ENCODE measurements at places on chromosomes 5 and 9. TPM values are rescaled to one million over a fixed set of nuclear protein-coding genes. Genes with fewer than 3 reads are reported as not detected.

- DNase-seq, result no peak
These were observed 537 bp downstream of the C8G start for GRCh38 chr9:136945333-136946227.

GRCh38 chr5:1815071-1815786 lies 14.0 kb downstream of the NDUFS6 start:
- no peak for DNase-seq

GRCh38 chr9:88435336-88435735 lies 47.1 kb downstream of the SPIN1 start:
- DNase-seq, result no peak

GRCh38 chr5:122385808-122386207 lies 73.8 kb downstream of the SNCAIP start:
- DNase-seq, result no peak

DNA sequence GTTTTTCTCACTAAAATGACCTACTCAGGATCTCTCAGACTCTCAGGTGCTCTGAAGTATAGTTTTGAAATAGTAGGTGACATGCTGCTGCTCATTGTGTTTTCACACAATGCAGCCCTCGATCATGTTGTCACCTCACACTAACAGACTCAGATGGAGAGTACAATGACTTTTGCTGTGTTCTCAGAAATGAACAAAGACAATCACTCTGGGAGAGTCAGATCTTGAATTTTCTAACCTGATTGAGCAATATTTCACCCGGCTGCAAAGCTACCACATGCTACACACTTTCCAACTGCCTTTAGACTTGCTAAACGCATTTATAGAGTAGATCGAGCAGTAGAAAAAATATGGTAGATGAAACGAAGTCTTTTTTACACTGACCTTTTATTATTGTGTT lies 113.4 kb downstream of the ST8SIA4 start:
- no peak for DNase-seq

DNA sequence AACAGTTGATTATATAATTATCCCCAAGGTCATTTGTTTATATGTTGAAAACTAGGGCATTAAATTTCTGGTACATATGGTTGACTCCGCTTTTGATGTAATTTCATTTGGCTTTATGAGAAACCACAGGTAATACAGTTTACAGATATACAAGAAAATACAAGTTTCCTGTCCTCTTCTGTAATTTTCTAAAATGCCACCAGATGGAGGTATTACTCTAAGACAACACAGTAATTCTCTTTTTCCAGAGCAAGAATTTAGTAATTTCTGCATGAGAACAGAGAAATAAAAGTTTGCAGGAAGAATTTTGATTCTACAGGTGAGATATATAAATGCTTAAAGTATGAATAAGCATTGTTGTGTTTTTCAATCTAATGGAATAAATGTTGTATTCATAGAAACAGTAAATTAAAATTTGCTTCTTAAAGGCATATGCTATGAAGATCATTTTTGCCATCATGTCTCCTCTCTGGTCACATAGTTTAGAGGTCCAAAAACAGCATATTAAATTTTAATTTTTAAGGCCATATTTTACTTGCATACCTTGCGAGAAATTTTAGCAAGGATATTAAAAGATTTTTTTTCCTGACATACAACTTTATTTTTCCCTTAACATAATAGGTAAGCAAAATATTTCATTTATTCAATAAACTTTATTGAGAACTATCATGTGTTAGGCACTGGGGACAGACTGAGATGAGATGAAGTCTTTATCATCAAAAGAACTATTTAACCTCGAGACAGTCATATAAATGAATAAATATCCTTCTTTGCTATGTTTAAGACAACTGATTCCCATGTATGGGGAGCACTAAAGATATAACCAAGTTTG lies 22.7 kb downstream of the CHD1 start:
- DNase-seq, result no peak

DNA sequence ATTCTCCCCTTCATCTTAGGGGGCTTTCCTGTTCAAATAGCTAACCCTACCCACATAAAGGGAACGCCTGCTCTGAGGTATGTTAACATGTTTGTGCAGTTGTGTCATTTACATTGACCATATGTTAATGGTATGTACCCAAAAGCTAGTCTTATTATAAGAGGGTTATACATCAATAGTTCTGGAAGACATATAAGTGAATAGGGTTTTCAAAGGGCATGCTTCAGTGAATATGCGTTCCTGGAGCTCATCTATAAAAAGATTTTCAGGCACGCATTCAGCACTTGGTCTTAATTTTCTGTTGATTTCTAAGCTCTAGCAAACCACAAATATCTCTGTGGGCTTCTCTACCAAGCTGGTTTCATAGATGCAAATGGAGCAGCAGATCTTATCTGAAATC lies 766.1 kb downstream of the IRX1 start:
- DNase-seq, result no peak

- DNase-seq, result no peak
These were observed 1.5 kb downstream of the RXRA start for GRCh38 chr9:134327671-134328231.

DNA sequence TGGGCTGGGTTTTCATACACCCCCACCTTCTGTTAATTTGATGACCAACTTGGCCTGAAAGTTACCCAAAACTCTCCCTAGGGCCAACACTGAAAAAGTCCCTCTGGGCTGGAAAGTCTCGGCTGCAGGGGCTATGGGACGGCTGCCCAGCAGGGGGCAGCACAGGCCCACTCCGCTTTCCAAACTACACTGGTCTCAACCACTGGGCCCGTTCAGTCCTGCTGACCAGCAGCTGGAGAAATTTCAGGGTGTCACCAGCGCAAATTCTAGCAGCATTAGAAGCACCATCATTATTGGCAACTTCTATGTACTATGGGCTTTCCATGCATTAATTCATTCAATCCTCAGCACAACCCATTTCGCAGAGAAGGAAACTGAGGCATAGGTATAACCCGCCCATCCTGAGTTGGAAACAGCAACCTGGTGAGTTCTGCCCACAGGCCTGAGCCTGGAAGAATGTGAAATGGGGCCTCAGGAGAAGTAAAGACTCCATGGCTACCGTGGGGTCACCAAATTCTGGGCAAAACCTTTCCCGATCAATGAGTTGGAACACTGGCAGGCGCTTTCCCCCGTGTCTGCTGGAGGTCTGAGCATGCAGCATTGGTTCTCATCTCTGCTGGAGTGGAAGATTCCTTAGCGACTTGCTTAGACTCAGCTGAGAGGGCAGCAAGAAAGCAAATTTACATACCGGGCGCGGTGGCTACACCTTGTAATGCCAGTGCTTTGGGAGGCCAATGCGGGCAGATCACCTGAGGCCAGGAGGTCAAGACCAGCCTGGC lies 9.7 kb downstream of the ORM2 start:
- peak; percentile 66 for DNase-seq

TMEM174 gene
- total RNA-seq, result not detected

SPTLC1 gene
- total RNA-seq, result 32.0 TPM

FOXI1 gene
- not detected for total RNA-seq
